AG04449 (cell line): ENCODE measurements at places on chromosomes 7 and 10.

DNA sequence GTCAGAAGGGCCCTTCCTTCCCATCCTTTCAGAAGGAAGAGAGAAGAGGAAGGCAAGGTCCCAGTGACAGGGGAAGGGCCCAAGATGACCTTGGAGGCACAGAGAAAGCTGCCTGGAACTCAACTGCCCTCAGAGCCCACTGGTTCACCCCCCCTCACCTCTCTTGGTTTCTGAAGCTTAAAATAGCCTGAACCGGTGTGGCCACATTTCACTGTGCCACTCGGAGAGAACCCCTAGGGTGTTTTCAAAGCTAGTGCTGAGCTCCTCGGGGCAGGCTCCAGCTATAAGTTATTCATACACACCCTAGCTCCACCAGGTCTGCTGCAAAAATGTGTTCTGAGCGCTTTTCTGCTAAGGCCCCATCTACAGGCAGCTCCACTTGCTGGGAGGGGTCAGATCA lies 60.9 kb upstream of the ADRB1 start:
- no peak for DNase-seq

DNA sequence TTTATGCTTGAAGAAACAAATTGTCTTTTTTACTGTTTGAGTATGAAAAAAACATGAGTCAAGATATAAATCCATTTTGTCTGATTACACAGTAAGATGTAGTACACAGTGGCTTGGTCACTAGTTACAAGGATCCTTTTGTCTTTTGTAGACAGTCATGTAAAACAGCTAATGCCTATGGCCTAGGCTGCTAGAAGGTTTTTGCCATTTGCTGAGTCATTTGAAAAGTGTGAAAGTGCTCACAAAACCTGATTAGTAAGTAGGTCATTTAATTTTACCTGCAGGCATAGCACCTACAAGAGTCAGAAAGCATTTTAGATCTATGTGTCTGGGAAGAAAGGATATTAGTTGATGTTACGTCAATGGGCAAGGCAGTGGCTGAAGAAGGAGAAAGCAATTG lies 819.4 kb downstream of the MAGI2 start:
- no peak for DNase-seq

DNA sequence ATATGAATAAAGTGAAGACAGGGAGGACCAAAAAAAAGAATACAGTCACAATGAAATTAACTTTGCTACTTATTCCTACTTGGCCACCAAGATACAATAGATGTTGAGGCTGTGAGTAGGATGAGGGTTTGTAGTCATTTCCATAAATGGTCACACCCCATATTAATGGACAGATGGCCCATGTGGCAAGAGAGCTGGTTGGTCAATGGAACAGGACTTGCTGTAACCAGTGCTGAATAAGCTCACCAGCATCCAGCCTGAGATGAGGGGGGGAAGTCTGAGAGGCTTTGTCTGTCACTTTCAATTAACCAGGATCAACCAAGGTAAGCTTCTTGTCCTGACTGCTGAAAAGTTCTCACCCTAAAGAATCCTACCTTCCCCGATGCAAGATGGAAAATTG lies 130.4 kb upstream of the KCNMA1 start:
- DNase-seq = no peak

DNA sequence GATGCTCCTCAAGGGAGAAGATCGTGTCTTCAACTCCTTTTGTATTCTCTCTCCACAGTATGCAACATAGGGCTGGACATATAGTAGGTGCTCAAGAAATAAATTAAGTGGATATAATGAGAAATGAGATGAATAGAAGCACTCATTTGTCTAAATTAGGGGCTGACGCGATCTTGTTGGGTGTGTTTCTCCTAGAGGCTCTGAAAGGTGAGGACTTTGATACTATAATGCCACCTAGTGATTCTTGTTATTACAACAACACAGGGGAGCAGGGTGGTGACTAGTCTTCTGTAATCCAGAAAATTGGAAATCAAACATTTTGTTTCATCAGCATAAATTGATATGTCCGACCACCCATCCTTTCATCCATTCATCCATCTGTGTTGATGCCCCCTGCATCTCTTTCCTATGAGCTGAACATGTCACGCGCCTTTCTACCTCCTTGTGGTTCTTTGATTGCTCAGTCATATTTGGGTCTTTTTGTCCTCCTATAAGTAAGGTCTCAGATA lies 3.5 kb upstream of the CFAP58 start:
- no peak for DNase-seq

DNA sequence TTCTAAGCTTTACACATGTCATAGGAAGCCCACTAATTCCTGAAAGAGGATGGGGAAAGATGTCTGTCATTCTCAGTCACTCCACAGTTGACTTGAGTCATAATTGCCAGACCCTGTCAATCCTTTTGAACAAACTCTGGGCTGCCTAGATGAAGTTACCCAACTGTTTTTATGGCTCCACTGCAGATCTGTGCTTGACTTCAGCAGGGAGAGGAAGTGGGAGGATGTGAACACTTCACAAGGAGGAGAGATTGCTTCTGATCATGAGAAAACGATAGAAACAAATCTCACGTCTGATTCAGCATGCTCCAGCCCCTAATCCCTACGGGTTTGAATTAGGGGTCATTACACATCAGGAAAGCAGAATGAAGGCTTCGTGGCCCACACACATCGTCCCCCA lies 596.6 kb upstream of the CELF2 start:
- no peak for DNase-seq

DNA sequence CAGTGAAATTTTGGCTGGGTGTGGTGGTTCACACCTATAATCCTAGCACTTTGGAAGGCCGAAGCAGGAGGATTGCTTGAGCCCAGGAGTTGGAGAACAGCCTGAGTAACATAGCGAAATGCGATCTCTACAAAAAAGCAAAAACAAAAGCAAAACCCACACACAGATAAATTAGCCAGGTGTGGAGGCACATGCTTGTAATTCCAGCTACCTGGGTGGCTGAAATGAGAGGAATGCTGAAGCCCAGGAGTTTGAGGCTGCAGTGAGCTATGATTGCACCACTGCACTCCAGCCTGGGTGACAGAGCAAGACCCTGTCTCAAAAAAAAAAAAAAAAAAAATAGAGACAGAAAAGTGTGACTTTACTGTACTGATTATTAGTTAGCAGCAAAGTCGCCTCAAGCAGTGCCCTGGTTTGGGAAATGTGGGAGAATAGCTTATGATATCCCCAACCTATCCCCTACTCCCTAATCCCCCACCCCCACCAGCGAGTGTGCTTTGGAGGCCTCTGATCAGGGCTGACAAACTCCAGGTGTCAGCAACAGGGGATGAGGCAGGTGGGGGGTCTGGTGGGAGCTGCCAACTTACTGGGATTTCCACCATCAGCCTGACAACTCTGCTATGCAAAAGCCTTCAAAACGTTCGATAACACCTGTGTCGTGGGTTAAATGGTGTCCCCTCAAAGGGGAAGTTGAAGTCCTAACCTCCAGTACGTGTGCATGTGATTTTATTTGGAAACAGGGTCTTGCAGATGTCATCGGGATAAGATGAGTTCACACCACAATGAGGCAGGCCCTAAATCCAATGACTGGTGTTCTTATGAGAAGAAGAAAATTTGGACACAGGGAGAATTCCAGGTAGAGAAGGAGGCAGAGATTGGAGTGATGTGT lies 124.7 kb upstream of the SDK1 start:
- DNase-seq = no peak

DNA sequence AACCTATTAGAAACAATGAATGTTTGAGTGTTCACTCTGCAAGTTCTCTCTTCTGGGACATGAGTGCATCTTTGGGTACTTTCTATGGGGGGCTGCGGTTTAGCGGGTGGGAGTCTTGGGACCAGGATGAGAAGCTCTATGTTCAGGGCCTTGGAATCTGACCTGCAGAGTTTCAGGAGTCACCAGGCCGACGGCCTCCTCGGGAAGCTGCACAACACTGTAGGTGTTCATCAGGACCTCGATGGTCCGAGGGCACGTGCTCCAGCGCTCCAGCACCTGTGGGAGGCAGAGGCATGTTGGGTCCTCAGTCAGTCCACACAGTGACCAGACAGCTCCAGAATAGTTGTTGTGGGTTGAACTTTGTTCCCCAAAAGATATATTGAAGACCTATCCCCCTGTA lies 8.9 kb upstream of the GBX1 start:
- DNase-seq = no peak

- no peak for DNase-seq
Measured at GRCh38 chr7:54946764-54947163, 72.1 kb upstream of the EGFR start.

DNA sequence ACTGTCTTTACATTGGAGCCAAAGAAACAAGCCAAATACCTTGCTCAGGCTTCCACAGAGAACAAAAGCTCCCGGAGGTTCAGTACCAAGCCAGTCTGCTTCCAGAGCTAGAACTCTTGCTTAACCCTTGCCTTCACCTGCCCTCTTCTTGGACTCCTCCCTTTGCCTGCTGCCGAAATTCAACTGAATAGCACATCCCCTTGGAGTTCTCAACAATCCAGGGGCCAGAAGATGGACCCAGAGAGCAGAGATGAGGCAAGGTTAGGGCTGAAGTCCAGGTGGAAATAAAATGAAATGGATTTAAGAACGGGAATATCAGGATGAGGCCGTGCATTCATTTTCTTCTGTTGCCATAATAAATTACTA lies 876 bp upstream of the PIK3AP1 start:
- DNase-seq = no peak
